Left renal cortex interstitium (tissue), 4 donors: ENCODE measurements at places on chromosomes 16 and 17.

GRCh38 chr17:37361543-37361942 is 14.2 kb upstream of the C17orf78 start:
- no peak for DNase-seq

DNA sequence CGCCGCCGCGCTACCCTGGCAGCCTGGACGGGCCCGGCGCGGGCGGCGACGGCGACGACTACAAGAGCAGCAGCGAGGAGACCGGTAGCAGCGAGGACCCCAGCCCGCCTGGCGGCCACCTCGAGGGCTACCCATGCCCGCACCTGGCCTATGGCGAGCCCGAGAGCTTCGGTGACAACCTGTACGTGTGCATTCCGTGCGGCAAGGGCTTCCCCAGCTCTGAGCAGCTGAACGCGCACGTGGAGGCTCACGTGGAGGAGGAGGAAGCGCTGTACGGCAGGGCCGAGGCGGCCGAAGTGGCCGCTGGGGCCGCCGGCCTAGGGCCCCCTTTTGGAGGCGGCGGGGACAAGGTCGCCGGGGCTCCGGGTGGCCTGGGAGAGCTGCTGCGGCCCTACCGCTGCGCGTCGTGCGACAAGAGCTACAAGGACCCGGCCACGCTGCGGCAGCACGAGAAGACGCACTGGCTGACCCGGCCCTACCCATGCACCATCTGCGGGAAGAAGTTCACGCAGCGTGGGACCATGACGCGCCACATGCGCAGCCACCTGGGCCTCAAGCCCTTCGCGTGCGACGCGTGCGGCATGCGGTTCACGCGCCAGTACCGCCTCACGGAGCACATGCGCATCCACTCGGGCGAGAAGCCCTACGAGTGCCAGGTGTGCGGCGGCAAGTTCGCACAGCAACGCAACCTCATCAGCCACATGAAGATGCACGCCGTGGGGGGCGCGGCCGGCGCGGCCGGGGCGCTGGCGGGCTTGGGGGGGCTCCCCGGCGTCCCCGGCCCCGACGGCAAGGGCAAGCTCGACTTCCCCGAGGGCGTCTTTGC is 3.1 kb downstream of the HIC1 start:
- DNase-seq, result no peak

GRCh38 chr16:74865922-74866598 is 91.4 kb upstream of the FA2H start:
- no peak for DNase-seq

DNA sequence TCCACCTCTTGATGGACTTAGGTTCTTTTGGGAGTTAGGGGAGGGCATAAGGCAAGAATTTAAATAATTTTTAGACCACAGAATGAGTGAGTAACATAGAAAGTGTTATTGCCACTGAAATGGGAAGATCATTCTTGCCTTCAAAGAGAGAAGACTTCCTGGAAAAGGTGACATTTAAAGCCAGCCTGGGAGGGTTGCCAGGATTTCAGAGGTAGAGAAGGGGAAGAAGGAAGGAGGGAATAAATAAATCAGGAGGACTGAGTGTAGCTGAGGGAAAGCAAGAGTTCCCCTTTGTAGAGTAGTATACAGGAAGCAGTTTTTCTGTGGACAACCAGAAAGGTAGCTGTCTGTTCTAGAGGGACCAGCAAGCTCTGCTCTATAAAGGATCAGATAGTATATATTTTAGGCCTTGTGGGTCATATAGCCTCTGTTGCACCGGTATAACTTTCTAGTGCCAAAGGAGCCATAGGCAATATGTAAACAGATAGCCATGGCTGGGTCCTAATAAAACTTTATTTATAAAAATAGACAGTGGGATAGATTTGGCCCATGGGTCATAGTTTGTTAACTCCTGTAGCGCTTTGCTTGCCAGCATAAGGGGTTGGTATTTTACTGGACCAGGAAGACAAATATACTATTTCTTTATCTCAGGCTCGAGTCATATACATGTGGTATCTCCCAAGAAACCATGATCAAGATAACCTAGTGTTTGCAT is 147.2 kb upstream of the CACNG5 start:
- no peak for DNase-seq

DNA sequence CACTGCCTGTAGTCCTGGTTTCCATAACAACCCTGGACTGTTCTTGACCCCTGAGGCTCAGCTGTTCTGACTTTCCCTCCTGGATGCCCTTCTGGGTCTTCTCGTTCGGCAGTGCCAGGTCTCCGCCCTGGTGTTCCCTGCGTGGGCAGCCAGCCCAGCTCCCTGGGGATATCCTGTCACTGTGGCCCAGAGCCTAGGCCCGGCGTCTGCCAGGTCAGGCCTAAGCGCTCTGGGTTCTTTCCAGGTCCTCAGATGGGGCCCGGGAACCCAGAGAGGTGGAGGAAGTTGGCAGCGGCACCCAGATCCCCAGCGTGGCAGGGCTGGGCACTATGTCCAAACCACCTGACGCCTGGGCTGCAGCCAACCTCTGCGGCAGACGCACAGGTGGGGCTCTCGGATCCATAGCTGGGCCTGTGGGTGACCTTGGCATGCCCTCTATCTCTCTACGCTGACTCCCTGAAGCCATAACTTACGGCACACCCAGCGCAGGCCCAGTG is 12.5 kb upstream of the ATP2A3 start:
- no peak for DNase-seq

- DNase-seq, result no peak
These were observed 26.3 kb downstream of the SMTNL2 start for GRCh38 chr17:4610656-4611055.

DNA sequence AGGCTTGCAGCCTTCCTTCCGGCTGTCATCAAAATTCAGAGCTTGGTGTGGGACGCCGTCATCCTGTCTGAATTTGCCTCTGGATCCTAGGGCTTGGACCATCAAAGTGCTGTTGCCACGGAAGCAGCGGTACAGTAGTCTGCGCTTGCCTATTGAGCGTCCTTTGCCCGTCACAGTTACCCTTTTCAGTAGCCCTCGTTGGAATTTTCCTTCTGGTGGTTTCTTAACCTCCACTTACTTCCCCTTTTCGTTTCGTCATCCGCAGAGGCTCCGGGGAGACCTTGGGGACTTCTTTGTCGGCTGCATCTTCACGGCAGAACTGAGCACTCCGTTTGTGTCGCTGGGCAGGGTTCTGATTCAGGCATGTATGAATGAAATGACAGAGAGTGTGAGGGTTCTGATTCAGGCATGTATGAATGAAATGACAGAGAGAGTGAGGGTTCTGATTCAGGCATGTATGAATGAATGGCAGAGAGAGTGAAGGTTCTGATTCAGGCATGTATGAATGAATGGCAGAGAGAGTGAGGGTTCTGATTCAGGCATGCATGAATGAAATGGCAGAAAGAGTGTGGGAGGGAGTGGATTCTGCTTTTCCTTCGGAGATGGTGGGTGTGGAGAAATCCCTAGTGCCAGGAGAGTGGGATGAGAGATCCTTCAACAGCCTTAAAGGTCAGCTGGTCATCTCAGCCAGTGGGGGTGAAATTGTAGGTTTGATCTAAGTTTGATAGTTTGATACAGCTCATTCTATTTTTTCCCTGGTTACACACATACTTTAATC is 8.0 kb downstream of the TLCD3A start:
- DNase-seq, result no peak

- DNase-seq, result no peak
These were observed 139.0 kb downstream of the HS3ST3A1 start for GRCh38 chr17:13462673-13463124.

- no peak for DNase-seq
These were observed 27.1 kb upstream of the MNT start for GRCh38 chr17:2427910-2428309.

DNA sequence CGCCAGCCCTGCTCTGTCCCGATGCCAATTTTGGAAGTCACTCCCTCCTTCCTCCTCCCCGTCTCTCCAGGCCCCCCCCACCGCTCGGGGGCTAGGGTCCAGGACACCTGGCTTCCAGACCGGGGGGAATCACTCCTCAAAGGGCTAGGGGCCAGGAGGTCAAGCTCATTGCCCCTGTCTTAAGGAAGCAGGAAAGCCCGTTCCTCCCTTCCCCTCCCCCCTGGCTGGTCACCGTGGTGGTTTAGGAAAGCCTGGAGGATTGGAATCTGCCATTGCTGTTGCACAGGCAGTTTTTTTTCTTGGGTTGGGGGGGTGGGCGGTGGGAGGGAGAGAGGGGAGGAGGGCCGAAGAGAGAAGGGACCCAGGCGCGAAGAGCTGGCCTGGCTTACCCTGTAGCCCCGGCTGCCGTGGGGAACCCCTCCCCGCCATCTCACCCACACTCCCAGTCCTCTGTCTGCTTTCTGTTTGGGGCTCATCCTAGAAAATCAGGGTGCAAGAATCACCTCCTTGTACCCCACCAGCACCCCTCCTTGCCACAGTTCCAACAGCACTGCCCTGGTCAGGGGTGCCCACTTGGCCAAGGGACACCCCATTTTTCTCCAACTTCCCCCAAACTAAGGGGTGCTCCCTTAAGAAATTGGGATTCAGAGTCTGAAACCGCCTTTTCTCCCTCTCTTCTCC is 2.9 kb upstream of the BCL6B start:
- DNase-seq, result no peak

GRCh38 chr16:49461517-49461951 is 87.9 kb downstream of the C16orf78 start:
- DNase-seq, result no peak

- DNase-seq, result no peak
These were observed 228.9 kb downstream of the PMP22 start for GRCh38 chr17:15036238-15036637.

GRCh38 chr16:88309908-88310265 is 72.9 kb upstream of the ZNF469 start:
- no peak for DNase-seq

DNA sequence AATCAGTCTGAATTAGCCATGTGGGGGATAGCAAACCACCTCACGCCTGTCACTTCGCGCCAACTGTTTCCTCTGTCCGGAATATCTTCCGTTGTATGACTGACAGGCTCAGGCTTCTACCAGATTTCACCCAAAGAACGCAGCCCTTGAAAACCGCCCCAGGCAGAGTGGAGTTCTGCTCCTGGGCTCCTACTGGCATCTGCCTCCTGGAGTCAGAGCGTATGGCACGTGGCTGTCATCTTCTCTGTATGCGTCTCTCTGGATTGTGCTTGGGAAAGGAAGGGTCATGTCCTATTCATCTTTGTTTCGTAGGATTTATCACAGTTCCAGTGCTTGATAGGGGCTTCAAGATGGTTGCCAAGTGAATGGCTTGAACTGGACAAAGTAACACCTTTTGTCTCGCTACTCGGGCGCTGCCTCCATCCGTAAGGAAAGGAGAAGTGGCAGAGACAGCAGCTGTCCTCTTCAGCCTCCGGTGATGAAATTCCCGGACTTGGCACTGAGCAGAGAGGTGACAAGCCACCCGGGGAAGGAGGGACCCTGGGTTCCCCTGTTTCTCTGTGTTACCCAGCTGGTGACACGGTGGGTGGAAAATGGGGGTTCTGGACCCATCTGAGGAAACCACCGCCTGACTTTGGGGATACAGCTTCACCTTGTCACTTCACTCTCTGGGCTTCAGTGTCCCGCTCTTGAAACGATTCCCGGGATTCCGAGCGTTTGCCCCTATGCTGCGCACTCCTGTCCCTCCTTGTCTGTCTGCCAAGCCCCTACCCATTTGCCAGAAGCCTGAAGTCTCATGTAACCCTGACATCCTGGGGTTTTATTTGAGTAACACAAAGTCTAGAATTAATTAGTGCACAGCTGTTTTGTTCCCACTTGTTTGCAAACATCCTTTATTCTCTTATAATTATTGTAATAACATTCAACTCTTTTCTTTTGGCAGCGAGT is 13.9 kb downstream of the KIAA0513 start:
- DNase-seq, result no peak

DNA sequence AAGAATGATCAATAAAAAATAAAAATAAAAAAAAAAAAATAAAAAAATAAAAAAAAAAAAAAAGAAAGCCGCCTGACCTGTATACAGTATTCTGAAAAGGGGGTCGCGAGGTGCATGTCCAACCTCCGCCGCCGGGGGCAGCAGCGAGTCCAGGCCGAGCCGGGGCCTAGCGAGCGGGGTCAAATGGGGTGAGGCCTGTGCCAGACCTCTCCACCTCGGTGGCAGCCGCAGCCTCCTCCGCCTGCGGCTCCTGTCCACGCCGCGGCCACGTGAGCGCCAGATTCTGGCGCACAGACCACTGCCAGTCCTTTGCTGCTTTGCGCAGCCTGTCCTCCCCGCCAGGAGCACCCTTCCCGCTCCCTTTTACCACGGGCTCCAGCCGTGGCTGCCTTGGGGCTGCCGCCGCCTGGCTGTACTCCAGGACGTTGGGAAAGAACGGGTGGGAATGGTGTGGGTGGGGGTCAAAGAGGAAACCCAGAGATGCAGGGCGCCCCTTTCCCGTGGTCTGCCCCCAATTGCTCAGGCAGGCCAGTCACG is 2.4 kb upstream of the BCKDK start:
- DNase-seq, result no peak

GRCh38 chr17:29570521-29570920 is 2.0 kb downstream of the TP53I13 start:
- DNase-seq, result no peak
